ENCODE measurements at places on chromosomes 11 and 22.

DNA sequence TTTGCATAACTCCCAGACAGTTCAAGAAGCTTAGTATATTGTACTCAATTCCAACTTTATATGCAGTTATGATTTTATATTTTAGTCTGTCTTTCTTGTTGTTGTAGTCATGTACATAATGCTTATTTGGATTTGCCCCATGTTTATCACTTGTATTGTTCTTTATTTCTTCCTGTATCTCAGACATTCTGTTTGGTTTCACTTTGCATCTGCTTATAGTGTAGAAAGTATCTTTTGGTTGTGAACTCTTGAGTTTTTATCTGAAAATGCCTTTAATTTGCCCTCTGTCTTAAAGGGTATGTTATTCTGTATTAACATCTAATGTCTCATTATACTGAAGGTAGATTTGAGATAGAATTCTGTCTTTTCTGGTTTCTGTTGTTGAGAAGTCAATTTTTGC is 275.4 kb downstream of the DYNC2H1 start:
- no peak for DNase-seq

DNA sequence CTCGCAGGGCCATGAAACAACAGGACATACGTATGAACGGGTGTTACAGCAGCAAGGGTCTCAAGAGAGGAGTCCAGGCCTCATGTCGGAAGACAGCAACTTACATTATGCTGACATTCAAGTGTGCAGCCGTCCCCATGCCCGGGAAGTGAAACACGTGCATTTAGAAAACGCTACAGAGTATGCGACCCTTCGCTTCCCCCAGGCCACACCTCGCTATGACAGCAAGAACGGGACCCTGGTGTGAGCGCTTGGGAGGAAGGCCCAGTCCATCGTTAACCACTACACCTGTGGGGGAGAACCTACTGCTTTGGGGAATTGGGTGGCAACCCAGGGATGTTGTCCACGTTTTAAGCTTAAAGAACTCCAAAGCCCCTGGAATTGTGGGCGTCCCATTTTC is 7.2 kb downstream of the C11orf52 start:
- DNase-seq = no peak

- no peak for DNase-seq
Measured at GRCh38 chr11:119982517-119983239, 155.2 kb downstream of the TRIM29 start.

- no peak for DNase-seq
Measured at GRCh38 chr22:34688825-34689224, 377.1 kb upstream of the ISX start.

DNA sequence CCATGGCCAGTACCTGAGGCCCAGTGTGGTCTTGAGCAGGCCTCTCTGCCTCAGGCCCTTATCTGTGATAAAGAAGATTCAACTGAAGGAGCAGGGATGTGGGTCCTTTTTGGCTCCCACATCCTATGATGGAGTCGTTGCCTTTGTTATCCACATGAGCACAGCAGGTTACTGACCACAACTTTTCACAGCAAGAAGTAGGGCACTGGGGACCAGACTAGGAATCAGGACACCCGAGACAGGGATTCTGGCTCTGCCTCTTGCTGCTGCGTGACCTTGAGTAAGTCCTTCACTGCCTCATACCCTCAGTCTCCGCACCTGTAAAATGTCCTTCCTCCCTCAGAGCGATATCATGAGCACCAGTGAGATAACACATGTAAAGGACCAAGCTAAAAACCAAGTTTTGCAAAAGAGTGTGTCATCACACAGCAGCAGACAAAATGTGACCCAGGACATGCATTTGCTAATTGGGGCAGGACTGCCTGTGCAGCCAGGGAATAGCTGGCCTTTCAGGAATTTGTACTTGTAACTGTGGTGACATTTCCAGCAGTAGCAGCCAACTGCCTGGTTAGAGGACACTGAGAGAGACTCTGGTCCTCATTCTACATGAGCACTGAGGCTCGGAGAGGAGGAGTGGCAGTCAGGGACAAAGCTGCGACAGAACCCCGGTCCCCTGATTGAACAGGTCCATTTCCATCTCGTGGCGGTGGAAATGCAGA is 13.2 kb upstream of the SMIM35 start:
- DNase-seq = no peak

DNA sequence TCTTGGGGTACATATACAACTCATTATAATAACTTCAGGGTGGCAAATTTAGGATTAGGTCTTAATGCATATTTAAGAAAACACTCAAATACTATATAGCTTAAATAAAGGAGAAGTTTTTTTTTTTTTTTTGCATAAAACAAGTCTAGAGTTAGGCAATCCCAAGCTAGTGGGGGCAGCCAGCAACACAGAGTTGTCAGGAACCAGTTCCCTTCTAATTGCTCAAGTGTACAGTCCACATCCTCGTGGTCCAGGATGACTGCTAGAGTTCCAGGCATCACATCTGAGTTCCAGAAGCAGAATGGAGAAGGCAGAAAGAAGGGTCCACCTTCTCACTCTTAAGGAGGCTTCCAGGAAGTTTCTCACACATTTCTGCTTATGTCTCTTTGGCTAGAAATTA is 261.9 kb upstream of the PLET1 start:
- no peak for DNase-seq

GRCh38 chr11:134246678-134247077 is 6.5 kb downstream of the THYN1 start:
- DNase-seq = no peak

DNA sequence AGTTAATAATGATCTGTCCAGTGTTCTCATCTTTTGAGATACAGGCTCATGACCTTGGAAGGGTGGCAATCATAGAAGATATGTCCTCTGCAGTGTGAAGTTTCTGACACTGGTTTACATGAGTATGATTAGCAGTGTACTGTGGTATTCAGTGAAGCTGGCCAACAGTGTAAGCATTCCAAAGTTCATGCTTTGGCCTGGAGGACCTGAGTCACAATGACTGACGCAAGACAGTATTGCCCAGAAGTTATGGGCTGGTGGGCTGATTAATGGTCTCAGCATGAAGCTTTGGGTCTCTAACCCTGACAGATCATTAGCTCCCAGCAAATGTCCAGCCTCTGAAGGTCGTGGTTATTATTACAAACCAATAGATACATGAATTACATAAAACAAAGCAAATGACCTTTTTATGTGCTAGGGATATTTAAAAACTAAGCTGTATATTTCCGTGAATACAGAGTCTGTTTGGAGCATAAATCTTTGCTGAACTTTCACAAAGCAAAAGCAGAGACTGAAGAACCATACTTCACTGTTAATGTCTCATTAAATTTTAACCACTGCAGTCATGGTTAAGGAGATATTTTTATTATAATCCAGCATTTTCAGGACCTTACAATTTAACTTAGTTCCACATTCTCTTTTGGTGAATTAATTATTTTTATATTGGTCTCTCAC is 28.3 kb upstream of the USP47 start:
- DNase-seq = no peak

GRCh38 chr22:38735465-38736256 is 20.1 kb downstream of the SUN2 start:
- DNase-seq = no peak

- no peak for DNase-seq
Measured at GRCh38 chr22:23278883-23279675, 98.8 kb downstream of the BCR start.

DNA sequence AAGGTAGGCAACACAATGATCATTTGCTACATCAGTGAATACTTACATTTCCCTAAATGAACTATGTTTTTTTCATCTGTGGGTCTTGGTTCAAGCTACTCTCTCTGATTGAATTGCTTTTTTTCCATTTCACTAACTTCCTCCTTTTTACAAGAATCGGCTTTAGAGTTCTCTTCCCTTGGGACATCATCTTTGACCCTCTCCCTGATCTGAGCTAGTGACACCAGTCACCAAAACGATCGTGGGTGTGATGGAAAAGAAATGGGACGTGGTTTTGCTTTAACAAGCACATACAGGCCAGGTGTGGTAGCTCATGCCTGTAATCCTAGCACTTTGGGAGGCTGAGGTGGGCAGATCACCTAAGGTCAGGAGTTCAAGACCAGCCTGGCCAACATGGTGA is 129.9 kb downstream of the WT1 start:
- no peak for DNase-seq

DNA sequence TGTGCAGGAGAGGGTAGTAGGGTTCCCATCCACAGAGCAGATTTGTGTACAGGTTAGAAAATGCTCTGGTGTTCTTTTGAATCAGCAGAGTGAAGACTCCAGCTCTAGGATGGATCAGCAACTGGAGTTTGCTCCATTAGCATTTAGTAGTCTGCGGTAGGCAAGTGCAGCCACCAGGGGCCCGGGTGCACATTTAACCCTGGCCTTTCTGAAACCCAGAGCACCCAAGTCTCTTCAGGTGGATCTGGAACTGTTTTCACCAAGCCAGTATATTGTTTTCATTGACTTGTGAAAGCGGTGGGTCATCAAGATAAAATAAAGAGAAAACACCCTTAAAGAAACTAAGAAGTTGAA is 100.8 kb upstream of the CLPB start:
- DNase-seq = no peak

- no peak for DNase-seq
Measured at GRCh38 chr11:93741882-93742226, 382 bp downstream of the C11orf54 start.

DNA sequence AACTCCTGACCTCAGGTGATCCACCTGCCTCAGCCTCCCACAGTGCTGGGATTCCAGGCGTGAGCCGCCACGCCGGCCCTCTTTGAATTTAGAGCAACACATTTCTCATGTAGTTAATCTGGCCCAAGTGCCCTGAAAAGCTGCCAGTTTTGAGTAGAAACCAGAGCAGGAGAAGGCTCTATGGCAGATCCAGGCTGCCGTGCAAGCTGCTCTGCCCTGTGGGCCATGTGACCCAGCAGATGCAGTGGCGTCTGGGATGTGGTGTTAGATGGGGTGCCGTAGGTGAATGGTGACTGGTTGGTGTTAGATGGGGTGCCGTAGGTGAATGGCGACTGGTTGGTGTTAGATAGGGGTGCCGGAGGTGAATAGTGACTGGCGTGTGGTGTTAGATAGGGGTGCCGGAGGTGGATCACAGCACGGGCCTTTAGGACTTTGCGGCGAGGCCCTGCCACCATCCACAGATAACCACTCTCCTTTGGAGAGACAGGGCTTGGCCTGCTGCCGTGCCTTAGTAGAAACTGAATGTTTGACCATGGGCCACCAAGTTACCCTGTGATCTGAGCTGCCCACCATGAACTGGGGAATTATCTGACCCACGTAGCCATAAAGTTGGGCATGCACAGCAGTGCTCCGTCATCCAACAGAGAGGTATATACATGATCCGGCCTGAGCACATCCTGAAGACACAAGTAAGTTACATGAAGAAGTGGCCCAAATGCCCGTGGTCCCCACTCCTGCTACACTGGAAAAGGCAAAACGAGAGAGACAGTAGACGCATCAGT is 32.7 kb downstream of the ASCL2 start:
- DNase-seq = no peak

DNA sequence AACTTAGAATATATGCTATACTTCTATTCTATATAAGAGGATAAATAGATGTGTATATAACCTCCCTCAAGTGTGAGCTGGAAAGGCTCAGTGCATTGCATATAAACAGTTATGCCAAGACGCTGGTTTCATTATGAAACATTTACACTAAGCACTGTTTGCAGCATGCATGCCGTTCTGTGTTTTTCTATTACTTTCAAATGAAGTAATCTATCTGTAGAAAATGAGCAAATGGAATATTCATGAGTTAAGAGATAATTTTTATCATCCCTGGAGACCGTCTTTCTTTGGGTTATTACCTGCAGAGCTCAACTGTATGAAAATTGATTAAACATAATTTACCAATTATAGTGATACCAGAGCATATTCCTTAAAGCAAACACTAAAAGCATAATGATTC is 925.7 kb upstream of the CCDC90B start:
- DNase-seq = no peak

GRCh38 chr22:33958741-33959140 is 38.5 kb upstream of the LARGE1 start:
- peak; percentile 6 for DNase-seq

- DNase-seq = no peak
Measured at GRCh38 chr11:1077417-1078119, 2.9 kb downstream of the MUC2 start.

DNA sequence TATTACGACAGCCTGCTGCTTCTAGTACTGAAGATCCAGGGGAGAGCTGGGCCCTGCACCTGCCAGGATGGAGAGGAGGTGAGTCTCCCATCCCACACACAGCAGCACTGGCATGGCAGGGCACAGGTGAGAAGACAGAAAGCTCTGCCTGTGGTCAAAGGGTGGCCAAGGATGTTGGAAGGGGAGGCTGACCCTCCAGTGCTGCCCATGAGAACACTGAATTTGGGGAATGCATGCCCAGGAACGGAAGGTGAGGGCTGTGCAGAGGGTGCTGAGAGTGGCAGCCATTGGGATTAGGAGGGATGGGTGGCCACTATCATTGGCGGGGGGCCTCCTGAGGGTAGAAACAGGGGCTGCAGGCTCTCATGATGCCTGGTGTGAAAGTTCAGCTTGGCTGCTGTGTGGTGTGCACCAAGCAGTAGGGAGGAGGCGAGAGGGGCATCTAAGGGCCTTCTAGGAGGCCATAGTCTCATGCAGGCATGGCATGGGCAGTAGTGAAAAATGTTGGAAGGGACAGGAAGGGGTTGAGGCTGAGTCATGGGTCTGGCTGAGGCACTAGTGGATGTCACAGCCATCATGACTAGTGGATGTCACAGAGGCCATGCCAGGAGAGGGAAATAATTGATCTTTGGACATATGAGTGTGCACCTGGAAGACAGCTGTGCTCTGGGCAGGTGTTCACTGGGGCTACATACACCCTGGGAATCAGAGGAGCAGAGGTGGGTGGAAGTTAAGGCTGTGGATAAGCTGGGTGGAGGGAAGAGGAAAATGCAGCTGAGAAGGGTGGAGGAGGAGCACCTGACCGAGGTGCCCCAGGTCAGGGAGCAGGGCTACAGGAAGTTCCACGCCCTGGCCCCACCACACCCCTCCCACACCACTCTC is 2.5 kb upstream of the LRRC74B start:
- no peak for DNase-seq

GRCh38 chr11:72471005-72471898 is 36.9 kb upstream of the CLPB start:
- DNase-seq = peak; percentile 85

- DNase-seq = no peak
Measured at GRCh38 chr11:107301878-107302277, 155.7 kb downstream of the CWF19L2 start.

GRCh38 chr11:3143136-3143880 is 21.8 kb downstream of the OSBPL5 start:
- no peak for DNase-seq

GRCh38 chr11:20973940-20974559 is 304.7 kb downstream of the NELL1 start:
- DNase-seq = no peak

DNA sequence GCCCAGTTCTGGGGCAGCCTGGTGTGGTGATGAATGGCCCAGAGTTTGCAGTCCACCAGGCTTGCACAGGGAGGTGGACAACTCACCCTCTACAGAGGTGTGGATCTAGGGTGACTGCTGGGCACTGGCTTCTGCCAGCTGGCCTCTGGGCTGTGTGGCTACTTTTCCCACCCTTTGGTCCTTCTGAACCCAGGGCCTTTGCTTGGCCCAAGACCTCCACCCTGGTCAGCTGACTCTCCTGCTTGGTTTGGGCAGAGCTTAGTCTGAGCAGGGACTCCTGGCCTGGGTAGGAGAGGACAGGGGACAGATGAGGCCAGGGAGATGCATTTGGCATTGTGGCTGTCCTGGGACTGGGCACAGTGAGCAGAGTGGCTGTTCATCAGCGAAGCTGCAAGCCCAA is 83.0 kb upstream of the SHANK2 start:
- DNase-seq = no peak

Data from NAMALWA (cell line).